ENCODE measurements at places on chromosomes 5 and 9. TPM values are rescaled to one million over a fixed set of nuclear protein-coding genes. Genes with fewer than 3 reads are reported as not detected.

The TMOD1 gene
- polyA plus RNA-seq: 0.67 TPM

The LECT2 gene
- polyA plus RNA-seq: 5.1 TPM

The NUTM2G gene
- 0.57 TPM for polyA plus RNA-seq

The SLC25A48 gene
- 7.0 TPM for polyA plus RNA-seq

The TIMD4 gene
- polyA plus RNA-seq: 0.64 TPM

The SLC6A3 gene
- polyA plus RNA-seq: 0.31 TPM

DNA sequence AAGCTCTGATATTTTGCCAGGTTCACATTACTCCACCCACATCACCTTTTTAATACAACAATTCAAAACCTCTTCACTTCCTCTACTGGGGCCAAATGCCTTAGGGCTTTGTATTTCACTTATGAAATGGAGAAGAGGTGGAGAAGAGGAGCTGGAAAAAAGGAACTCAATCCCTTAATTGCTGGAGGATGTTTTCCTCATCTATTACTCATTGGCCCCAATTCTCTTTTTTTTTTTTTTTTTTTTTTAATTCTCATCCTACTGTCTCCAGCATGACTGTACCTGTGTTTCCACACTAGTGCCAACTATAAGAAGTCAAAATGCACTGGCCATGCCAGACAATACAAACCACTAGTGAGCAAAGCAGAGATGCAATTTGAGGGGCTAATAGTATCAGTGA lies 20.9 kb downstream of the FAM13B start:
- no peak for DNase-seq

DNA sequence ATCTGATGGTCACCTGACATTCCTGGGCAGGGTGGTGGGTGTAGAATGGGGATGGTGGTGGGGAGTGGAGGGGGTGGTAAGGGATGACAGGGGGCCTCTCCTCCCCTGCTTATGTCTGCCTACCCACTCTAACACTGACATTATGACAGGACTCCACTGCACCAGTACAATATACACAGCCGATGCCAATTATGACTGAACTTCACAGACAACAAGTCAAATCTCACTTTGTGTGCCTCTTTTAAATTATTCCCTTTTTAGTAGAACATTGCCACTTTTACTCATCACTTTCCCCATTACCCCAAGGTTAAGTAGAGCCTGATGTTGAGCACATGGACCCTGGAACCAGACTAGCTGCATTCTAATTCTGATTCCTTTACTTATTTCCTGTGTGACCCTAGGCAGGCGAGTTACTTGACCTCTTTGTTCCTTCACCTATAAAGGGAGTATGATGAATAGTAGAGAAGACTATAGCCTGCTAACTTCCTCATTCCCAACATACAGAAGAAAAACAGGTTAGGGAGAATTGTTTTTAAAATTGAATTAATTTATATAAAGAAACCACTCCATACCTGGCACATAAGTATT lies 464.7 kb downstream of the DMRT2 start:
- no peak for DNase-seq

DNA sequence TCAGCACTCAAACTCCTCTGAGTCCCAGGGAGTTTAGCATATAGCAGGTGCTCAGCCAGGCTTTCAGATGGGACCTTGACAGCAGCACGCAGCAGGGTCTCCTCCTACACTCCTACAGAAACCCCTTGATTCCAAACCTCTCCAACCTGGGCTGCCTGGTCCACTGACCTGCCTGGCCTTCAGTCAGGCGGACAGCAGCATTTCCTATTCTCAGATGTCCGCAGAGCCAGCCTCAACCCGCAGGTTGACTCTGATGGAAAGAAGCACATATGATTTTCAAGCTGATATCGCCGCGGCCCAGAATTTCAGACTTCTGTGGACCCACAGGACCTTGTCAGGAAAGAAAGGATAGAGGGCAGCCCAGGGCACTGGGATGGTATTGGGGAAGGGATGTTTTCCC lies 5.3 kb upstream of the SLC25A48 start:
- DNase-seq: no peak

- no peak for DNase-seq
Measured at GRCh38 chr5:155064580-155064979, 51.0 kb downstream of the KIF4B start.

- no peak for DNase-seq
Measured at GRCh38 chr9:130955947-130956621, 17.0 kb upstream of the FIBCD1 start.

GRCh38 chr5:135589152-135589551 lies 10.4 kb upstream of the CXCL14 start:
- DNase-seq: no peak

GRCh38 chr9:81108391-81108790 lies 581.0 kb downstream of the TLE1 start:
- no peak for DNase-seq

- no peak for DNase-seq
Measured at GRCh38 chr9:98019098-98019497, 36.0 kb downstream of the ANP32B start.

DNA sequence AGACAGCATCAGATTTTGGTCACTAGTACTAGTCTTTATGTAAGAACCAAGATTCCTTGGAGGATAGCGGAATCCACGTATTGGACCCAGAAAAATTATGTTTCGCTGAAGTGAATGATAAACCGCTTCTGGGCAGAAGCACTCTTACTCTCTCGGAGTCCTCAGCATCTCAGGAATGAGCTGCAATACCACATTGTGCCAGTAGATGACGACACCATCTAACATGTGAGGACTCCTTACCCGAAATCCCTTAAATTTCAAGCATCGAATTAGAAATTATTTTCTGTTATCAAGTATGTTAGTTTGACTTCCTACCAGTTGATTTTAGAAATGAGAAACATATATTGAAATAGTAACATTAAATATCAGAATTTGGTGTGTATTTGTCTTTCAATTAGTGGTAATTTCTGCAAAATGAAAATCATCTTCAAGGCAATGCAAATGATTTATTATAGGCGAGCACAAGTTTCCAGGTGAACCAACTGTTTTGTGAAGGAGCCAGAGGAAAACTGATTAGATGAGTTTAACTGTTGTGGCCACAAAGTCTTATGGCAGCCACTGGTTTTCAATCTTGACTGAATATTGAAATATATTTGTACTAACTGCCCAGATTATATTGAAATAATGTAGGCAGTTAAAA lies 66.0 kb upstream of the CAMK4 start:
- peak; percentile 54 for DNase-seq

DNA sequence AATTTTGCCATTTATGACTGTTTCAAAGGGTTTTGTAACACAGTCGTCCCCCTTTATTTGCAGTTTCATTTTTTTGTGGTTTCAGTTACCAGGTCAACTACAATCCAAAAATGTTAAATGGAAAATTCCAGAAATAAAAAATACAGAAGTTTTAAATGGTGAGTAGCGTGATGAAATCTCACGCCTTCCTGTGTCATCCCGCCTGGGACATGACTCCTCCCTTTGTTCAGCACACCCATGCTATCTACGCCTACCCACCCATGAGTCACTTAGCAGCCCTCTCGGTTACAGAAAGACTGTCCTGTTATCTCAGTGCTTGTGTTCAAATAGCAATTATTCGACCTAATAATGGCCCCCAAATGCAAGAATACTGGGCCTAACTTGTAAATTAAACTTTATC lies 765.3 kb upstream of the ADAMTS16 start:
- no peak for DNase-seq

GRCh38 chr9:137021979-137022661 lies 5.9 kb downstream of the ABCA2 start:
- DNase-seq: no peak

- no peak for DNase-seq
Measured at GRCh38 chr9:128540634-128541360, 11.6 kb upstream of the SPTAN1 start.

- DNase-seq: no peak
Measured at GRCh38 chr5:125455041-125455440, 708.6 kb upstream of the ZNF608 start.

GRCh38 chr5:121968910-121969607 lies 7.3 kb downstream of the SRFBP1 start:
- DNase-seq: no peak

GRCh38 chr9:99389087-99390033 lies 167.3 kb downstream of the SEC61B start:
- DNase-seq: no peak

GRCh38 chr5:9165546-9165945 lies 380.3 kb downstream of the SEMA5A start:
- no peak for DNase-seq

GRCh38 chr9:31325778-31326177 lies 1058.7 kb upstream of the ACO1 start:
- DNase-seq: no peak

- no peak for DNase-seq
Measured at GRCh38 chr5:6393596-6394194, 15.3 kb upstream of the MED10 start.

DNA sequence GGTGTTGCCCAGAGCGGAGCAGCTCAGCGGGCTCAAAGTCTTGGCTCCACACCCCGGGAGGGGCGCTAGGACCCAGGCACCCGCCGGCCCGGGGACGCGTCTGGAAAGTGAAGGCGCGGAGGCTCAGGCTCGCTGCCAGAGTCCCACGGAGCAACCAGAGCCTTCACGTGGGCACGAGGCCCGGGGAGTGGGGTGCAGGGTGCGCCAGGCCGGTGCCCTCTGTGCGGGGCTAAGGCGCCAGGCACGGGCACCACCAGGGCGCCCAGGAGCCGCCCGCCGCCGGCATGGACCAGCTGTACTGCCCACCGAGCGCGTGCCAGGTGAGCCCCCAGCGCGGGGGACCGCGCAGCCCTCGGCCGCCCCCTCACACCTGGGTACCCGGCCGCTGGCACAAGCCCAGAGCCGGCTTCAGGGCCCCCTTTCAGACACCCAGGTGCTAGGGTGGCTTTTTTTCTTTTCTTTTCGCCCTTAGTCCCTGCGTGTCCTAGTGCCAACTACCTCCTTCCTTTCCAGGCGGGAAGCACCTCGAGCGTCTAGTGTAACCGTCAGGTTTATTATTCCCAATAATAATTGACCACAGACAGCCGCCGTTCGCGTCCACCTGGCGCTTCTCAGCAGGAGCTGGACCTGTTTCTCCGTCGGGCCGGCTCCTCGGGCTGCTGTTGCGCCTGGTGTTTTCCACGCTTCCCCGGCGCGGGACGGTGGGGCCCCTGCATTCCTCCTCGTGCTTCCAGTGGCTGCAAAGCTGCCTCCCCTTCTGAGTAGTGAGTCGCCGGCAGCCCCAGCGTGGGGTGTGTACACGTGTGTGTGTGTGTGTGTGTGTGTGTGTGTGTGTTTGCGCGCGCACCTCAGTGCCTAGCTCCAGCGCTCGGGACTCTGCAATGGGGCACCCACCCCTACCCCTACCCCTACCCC lies 30.1 kb upstream of the PDE8B start:
- no peak for DNase-seq
